Activated naive CD8-positive, alpha-beta T cell treated with anti-CD3 and anti-CD28 coated beads, Interleukin-2, amount 10 ng/mL, durations not matched to agents 7 days and 5 days (primary cell): ENCODE measurements at places on chromosomes 5 and 9. TPM values are rescaled to one million over a fixed set of nuclear protein-coding genes. Genes with fewer than 3 reads are reported as not detected.

The SVEP1 gene
- not detected for total RNA-seq

The CNTNAP3B gene
- not detected for total RNA-seq

The ADAMTSL1 gene
- total RNA-seq: not detected

DNA sequence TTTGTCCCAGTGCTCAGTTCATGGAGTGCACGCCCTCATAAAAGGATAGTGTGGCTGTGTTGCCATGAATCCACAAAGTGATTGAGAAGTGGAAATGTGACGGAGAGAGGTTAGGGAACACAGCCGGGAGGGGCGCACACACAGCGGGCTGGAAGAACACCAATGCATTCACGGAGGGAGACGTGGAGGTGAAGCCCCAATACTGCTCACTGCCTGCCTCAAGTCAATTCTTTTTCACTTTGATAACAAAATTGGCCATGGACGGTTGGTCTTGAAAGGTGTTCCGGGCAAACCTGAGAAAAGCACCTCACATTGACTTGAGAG lies 424.1 kb downstream of the MED10 start:
- H3K27me3 ChIP-seq: no peaks in the 10 kb centered on the region
- H3K4me3 ChIP-seq: no peak overlapping the region
- DNase-seq: no peak
- H3K36me3 ChIP-seq: no peaks in the 10 kb centered on the region

GRCh38 chr5:93642526-93642925 lies 59.5 kb downstream of the NR2F1 start:
- no peaks in the 10 kb centered on the region for H3K27me3 ChIP-seq
- no peak for DNase-seq
- no peaks in the 10 kb centered on the region for H3K4me1 ChIP-seq
- H3K36me3 ChIP-seq: no peaks in the 10 kb centered on the region

DNA sequence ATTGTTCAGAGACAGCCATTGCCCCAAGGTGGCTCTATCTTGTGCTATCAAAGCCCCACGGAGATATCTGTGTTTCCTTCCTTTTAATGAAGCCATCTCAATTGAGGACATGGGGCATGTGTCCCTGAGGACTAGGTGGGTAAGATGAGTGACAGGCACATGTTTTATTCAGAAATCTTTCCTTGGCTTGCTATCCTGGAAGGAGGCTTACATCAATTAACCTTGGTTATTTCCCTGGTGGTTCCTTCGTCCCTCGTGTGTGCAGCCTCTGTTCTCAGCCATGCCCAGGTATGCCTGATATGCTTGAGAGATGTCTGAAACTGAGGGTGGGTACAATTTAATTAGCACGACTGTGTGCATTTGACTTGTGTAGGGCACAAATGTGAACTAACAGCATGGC lies 102.2 kb upstream of the TUT7 start:
- no peak for DNase-seq
- H3K36me3 ChIP-seq: no peaks in the 10 kb centered on the region
- H3K4me1 ChIP-seq: no peaks in the 10 kb centered on the region
- peaks cover 10% of the 10 kb centered on the region for H3K27me3 ChIP-seq

DNA sequence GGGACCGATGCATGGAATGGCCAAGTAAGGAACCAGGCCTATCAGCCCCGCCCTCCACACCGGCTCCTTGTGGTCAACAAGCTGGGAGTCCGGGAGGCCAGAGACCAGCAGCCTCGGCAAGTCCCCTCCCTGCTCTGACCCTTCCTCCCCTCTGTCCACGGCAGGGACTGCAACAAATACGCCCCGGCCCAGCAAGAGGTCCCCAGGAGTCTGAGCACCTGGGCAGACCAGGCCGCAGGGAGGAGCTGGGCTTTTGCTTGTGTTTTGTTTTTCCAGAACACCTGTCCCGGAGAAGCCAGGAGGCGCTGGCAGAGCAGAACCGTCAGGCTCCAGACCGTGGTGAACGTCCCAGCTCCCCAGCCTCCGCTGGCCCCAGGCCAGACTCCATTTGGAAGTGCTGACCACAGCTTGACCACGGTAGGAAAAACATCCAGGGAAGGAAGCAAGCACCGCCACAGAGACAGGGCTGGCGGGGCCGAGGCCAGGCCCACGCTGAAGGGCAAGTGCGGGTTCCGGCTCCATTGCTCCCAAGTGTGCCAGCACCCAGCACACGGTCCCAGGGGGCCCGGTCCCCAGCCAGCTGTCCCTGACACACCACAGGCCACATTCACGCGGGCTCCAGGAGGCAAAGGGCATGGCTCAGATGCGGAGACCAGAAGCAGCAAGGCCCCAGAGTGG lies 56.7 kb downstream of the VAV2 start:
- no peak overlapping the region for H3K27ac ChIP-seq
- H3K27me3 ChIP-seq: no peaks in the 10 kb centered on the region
- H3K36me3 ChIP-seq: peaks cover 1% of the 10 kb centered on the region
- no peaks in the 10 kb centered on the region for H3K4me1 ChIP-seq

DNA sequence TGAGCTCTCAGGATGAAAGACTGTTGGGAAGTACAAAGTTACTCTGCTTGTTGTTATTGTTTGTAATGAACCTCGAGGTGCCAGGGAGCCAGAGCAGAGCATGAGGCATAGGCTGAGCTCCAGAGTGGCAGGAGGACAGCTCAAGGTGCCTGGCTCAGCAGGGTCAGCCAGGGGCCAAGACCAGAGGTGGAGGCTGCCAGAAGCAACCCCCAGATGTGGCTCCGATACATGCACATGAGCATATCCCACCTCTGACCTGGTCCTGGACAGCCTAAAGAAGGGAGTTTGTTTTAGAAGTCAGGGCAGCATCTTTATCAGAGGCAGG lies 105.6 kb downstream of the PSD2 start:
- peaks cover 26% of the 10 kb centered on the region for H3K27me3 ChIP-seq
- no peaks in the 10 kb centered on the region for H3K36me3 ChIP-seq
- DNase-seq: no peak

DNA sequence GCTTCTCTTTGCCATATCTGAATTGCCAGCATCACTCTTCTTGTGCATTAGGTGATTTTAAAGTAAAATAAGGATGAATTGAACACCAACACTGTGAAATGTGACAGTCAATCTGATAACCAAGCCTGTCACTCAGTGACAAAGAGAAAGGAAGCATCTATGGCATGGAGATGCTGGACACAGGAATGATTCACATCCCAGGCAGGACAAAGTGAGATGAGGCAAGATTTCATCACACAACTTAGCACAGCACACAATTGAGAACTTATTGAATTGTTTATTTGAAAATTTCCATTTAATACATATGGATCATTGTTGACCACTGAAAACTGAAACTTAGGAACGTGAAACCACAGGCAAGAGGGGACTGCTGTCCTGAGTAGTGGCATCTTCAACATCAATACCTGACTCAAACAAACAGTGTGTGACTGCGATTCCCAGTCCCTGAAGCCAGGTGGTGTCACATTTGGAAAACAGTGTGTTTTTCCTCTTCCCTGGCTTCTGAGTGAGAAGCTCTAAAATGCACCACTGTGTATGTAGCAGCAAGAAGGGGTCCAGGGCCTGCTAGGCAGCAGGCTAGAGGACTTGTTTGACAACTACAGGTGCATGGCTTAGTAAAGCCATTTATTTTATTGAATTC lies 10.7 kb downstream of the GAPT start:
- H3K4me3 ChIP-seq: no peak overlapping the region
- peaks cover 2% of the 10 kb centered on the region for H3K27me3 ChIP-seq
- DNase-seq: no peak
- no peaks in the 10 kb centered on the region for H3K4me1 ChIP-seq
- no peaks in the 10 kb centered on the region for H3K36me3 ChIP-seq
- H3K27ac ChIP-seq: no peak overlapping the region

GRCh38 chr9:129225815-129226214 lies 47.8 kb upstream of the IER5L start:
- peaks cover 38% of the 10 kb centered on the region for H3K4me1 ChIP-seq
- peak overlapping the region; percentile 89 for H3K27ac ChIP-seq
- DNase-seq: peak; percentile 69
- no peaks in the 10 kb centered on the region for H3K36me3 ChIP-seq

- no peak for DNase-seq
- no peaks in the 10 kb centered on the region for H3K36me3 ChIP-seq
- H3K4me3 ChIP-seq: no peak overlapping the region
- H3K4me1 ChIP-seq: no peaks in the 10 kb centered on the region
- H3K27ac ChIP-seq: no peak overlapping the region
- peaks cover 3% of the 10 kb centered on the region for H3K27me3 ChIP-seq
Measured at GRCh38 chr5:1909346-1909985, 26.7 kb upstream of the IRX4 start.

GRCh38 chr5:113546703-113547183 lies 33.2 kb downstream of the YTHDC2 start:
- H3K36me3 ChIP-seq: peaks cover 41% of the 10 kb centered on the region
- DNase-seq: no peak
- no peaks in the 10 kb centered on the region for H3K27me3 ChIP-seq
- no peak overlapping the region for H3K4me3 ChIP-seq
- peaks cover 7% of the 10 kb centered on the region for H3K4me1 ChIP-seq
- H3K27ac ChIP-seq: no peak overlapping the region

- H3K4me3 ChIP-seq: no peak overlapping the region
- H3K4me1 ChIP-seq: no peaks in the 10 kb centered on the region
- H3K36me3 ChIP-seq: no peaks in the 10 kb centered on the region
- no peaks in the 10 kb centered on the region for H3K27me3 ChIP-seq
- no peak for DNase-seq
- H3K27ac ChIP-seq: no peak overlapping the region
Measured at GRCh38 chr9:37550781-37551180, 25.4 kb downstream of the FBXO10 start.

DNA sequence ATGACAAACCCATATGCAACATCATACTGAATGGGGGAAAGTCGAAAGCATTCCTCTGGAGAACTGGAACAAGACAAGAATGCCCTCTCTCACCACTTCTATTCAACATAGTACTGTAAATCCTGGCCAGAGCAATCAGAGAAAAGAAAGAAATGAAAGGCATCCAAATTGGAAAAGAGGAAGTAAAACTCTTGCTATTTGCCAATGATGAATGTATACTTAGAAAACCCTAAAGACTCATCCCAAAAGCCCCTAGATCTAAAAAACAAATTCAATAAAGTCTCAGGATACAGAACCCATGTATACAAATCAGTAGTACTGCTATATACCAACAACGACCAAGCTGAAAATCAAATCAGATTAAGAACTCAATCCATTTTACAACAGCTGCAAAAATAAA lies 66.9 kb downstream of the SPATA31C2 start:
- no peak for DNase-seq
- H3K36me3 ChIP-seq: no peaks in the 10 kb centered on the region
- peaks cover 63% of the 10 kb centered on the region for H3K27me3 ChIP-seq
- peaks cover 8% of the 10 kb centered on the region for H3K4me1 ChIP-seq
- no peak overlapping the region for H3K4me3 ChIP-seq

DNA sequence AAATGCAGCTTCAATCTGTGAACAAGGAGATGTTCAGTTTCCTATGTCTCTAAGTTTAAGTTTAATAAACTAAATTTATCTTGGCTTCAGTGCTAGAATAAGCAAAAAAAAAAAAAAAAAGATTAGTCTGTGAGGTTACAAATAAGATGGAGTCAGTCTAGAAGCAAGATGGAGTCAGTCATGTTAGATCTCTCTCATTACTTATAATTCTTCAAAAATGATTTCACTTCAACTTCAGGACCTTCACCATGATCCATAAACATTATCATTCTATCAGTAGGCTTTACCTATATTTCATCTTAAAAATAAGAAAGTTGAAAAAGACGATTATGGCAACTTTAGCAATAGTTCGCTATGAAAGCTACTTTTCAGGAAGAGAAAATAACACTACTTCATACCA lies 30.2 kb upstream of the TMC1 start:
- no peak overlapping the region for H3K4me3 ChIP-seq
- H3K27me3 ChIP-seq: no peaks in the 10 kb centered on the region
- H3K36me3 ChIP-seq: no peaks in the 10 kb centered on the region

DNA sequence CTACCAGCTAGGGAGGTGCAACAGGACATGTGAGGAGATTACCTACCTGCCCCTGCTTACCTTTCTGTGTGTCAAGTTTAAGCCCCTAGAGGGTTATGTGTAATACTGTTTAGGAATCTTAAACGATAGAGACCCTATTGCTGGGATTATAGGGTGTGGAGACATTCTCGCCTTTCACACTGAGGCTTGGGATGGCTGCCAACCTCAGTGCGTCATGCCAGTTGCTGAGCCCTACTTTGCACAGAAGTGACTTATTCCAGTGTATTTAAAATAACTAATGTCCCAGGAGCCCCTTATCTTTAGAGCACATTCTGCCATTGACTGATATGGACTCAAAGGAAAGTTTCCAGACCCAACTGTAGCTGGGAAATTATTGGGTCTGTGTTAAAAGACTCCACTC lies 76.6 kb upstream of the XPA start:
- DNase-seq: no peak
- no peak overlapping the region for H3K27ac ChIP-seq
- H3K4me1 ChIP-seq: no peaks in the 10 kb centered on the region
- peaks cover 32% of the 10 kb centered on the region for H3K27me3 ChIP-seq

GRCh38 chr5:172444110-172444510 lies 10.2 kb downstream of the SH3PXD2B start:
- no peak overlapping the region for H3K27ac ChIP-seq
- H3K27me3 ChIP-seq: peaks cover 20% of the 10 kb centered on the region
- H3K36me3 ChIP-seq: no peaks in the 10 kb centered on the region
- peaks cover 16% of the 10 kb centered on the region for H3K4me1 ChIP-seq
- DNase-seq: no peak
- no peak overlapping the region for H3K4me3 ChIP-seq

GRCh38 chr5:176473335-176474006 lies 25.3 kb downstream of the FAF2 start:
- H3K4me3 ChIP-seq: no peak overlapping the region
- no peak overlapping the region for H3K27ac ChIP-seq
- no peaks in the 10 kb centered on the region for H3K27me3 ChIP-seq
- H3K36me3 ChIP-seq: peaks cover 22% of the 10 kb centered on the region

DNA sequence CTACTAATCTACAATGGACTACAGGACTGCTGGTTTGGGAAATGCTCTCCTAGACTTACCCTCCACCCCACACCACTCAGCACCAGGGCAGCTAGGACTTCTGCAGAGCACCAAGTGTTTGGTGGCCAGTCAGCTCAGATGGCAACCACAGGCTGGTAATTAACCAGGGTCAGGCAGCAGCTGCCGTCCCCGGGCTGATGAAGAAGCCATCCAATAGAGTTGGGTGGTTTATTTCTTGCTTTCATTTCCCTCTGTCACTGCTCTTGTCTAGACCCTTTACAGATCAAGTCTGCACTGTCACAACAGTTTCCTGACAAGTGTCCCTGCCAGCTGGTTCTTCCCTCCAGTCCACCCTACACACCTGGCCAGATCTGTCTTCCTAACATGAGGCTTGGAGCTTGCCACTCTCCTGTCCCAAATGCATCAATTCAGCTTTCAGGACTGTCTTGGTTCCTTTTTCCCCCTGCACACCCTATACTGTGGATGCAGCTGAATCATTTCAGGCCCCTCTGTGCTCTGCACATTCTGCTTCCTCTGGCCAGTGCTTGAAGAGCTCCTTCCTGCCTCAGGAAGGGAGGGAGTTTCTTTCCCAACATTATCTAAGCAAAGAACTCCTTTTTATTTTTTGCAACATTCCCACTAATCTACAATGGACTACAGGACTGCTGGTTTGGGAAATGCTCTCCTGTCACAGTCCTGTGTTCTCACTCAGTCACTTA lies 30.2 kb upstream of the HSPA9 start:
- H3K36me3 ChIP-seq: no peaks in the 10 kb centered on the region
- H3K27ac ChIP-seq: no peak overlapping the region
- DNase-seq: no peak
- peaks cover 61% of the 10 kb centered on the region for H3K27me3 ChIP-seq
- H3K4me3 ChIP-seq: no peak overlapping the region
- H3K4me1 ChIP-seq: peaks cover 8% of the 10 kb centered on the region

GRCh38 chr9:89481538-89481915 lies 16.4 kb downstream of the SEMA4D start:
- peaks cover 87% of the 10 kb centered on the region for H3K4me1 ChIP-seq
- no peaks in the 10 kb centered on the region for H3K27me3 ChIP-seq
- peak overlapping the region; percentile 93 for H3K27ac ChIP-seq
- H3K4me3 ChIP-seq: peak overlapping the region; percentile 86
- DNase-seq: no peak
- peaks cover 62% of the 10 kb centered on the region for H3K36me3 ChIP-seq
